ENCODE measurements at places on chromosomes 4 and X.

DNA sequence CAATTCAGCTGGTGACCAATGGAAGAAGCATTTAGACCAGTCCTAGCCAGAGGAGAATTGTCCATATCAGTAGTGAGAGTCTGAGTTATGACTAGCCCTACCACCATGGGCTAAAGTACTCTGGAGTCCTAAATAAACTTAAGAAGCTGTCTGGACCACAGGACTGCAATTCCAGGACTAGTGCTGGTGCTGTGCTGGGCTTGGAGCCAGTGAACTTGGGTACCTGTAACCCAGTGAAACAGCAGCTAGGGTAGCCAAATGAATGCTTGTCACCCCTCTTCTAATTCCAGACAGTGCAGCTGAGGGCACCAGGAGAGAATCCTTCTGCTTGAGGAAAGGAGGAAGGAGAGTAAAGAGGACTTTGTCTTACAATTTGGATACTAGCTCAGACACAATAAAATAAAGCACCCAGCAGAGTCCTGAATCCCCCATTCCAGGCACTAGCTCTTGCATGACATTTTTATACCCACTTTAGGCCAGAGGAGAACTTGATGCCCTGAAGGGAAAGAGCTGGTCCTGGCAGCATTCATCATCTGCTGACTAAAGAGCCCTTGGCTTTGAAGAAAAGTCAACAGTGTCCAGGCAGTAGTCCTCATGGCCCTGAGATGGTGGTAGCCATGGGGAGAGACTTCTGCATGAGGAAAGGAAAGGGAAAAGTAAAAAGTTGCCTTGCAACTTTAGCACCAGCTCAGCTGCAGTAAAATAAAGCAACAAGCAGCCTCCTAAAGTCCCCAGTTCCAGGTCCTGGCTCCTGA lies 2675.7 kb downstream of the PCDH7 start:
- no peak for DNase-seq

- DNase-seq = no peak
Observed at GRCh38 chr4:162282684-162283083, 118.9 kb upstream of the FSTL5 start.

DNA sequence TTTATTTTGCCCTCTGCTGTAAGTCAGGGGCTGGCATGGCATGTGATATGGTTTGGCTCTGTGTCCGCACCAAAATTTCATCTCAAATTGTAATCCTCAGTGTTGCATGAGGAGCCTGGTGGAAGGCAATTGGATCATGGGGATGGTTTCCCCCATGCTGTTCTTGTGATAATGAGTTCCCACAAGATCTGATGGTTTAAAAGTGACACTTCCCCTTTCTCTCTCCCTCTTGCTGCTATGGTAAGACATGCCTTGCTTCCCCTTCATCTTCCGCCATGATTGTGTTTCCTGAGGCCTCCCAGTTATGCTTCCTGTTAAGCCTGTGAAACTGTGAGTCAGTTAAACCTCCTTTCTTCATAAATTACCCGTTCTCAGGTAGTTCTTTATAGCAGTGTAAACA lies 72.0 kb upstream of the MSX1 start:
- DNase-seq = no peak

- DNase-seq = no peak
Observed at GRCh38 chr4:123830930-123831329, 434.3 kb downstream of the SPRY1 start.

- DNase-seq = no peak
Observed at GRCh38 chr4:38094419-38094818, 134.2 kb downstream of the PTTG2 start.

DNA sequence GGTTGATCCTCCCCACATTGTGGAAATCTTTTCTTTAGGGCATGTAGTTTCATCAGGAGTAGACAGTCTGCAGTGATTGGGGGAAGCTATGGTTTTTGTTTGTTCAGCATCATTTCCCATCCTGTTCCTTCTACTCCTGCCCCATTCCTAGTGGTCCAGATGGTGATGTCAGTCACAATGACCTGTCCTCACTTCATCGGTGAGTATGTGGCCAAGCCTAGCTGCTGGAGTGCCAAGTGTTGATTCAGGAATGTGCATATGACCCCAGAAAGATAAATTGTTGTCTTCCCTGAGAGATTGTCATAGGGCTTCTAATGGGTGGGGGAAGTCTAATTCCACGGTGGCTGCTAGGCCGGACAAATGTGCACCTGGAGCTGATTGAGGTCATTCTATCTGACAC lies 130.6 kb upstream of the FAT1 start:
- DNase-seq = no peak

DNA sequence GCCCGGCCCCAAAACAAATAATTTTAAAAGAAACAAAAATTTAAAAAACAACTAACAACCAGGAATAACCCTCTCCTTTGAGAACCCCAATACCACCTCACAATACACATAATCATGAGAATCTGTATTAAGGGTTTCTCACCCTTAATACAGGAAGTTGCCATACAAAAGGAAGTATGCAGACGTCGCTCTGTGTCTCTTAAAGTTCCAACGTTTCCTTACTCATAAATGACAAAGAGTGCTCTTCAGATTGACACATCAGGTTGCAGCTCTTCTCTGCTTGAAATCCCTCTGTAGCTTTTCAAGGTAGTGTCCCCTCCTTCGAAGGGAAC lies 73.9 kb upstream of the IRF2 start:
- no peak for DNase-seq

DNA sequence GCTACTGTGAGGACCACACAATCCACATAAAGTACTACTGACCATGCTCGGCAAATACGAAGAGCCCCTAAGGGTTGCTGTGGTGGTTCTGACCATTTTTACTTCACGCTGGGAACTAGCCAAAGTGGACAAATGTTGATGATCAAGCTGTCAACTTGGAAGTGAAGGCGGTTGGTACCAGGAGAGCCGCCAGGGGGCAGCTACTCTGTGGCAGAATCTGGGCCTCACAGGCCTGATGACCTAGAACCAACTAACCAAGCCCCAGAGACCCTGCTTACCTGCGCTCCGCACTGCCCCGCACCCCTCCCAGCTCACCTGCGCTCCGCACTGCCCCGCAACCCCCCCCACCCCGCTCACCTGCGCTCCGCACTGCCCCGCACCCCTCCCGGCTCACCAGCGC lies 5.6 kb downstream of the GAK start:
- DNase-seq = no peak

- no peak for DNase-seq
Observed at GRCh38 chr4:8188743-8189550, 10.1 kb upstream of the SH3TC1 start.

- DNase-seq = no peak
Observed at GRCh38 chrX:110245011-110245410, 72.9 kb downstream of the AMMECR1 start.

DNA sequence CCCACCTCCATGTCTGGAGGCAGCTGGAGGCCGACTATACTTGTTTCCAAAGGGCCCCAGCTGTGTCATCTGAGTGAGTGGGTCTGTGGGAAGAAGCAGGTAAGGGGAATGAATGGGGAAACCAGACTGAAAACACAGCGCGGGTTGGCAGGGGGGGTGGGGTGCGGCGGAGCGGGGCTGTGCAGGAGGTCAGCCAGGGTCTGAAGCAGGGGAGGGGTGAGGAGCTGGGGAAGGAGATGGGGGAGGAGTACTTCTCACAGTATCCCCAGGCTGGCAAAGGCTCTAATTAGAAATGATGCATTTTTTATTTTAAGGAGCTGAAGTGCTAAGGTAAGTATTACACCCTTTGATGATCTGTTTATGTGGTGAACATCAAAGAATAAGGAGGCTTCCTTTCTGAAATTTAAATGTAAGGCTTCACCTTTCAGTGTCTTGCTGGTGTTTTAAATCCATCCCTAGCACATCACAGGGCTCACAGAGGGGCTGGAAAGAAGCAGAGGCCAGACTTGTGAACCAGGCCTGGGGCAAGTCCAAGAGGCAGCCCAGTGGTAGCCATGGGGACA lies 37.5 kb downstream of the SMIM20 start:
- no peak for DNase-seq

DNA sequence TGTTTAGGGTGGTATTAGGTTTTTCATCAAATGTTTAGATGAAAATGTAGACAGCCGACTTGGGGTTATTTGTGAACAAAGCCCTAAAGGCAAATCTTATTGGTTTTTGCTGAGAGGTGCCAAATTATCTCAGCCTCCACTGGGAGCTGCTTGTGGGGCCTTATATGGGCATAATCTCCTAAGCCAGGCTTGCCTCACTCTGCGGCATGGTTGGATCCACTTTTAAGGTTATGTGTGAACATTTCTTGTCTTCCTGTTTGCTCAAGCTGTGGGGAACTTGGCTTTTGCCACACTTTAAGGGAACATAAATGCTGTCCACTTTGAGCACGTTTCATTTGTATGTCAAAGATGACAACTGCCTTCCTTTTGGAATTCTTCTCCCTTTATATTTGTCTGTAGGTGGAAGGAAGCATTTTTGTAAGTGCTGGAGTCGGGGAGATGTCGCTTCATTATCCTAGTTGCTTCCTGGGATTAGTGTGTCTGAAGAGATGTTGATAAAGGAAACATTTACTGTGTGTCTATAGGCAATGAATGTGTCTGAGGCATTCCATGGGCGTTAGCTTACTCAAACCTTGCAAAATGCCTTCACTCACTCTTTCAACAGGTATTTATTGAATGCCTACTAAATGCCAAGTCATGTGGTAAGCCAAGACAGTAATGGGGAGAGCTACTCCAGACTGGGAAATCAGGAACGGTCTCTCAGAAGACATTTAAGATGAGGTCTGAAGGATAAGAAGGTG lies 78.3 kb downstream of the SLC9A6 start:
- no peak for DNase-seq

- no peak for DNase-seq
Observed at GRCh38 chr4:145909281-145909715, 29.3 kb downstream of the ZNF827 start.

GRCh38 chrX:105567082-105567481 lies 255.3 kb upstream of the NRK start:
- DNase-seq = no peak

DNA sequence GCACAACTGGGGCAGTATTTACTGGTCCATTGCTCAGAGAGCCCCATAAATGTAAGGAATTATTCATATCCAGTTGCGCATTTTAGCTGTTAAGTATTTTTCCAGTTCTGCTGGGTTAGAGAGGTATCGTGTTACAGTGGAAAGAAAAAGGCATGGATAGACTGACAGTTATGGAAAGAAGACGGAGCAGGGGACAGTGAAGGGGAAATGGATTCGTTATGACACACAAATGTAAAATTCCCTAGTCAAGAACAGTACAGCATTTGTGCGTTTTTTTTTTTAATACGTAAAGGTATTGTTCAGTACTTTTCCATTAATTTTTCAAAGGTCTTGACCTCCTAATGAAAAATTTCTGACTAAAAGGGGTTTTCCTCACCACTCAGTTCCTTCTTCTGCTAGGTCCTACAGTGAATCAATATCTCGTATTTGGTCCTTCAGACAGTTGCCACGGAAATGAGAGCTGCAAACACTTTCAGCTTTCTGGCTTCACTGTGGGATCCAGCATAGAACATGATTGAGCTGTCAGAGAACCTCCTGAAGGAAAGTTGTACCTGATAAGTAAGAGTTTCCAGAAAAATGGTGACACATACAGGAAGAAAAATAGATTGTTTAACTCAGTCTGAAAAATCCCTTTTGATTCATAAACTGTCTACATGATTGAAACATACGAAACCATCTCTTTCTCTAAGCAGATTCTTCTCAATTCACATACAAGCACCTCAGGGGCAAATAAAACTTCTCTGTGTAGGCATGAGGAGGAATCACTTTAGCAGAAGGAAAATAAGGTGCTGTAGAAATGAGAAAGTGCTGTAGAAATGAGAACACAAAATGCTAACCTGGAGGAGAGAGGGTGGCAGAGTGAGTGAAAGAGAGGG lies 21.8 kb upstream of the BBS12 start:
- peak; percentile 72 for DNase-seq

DNA sequence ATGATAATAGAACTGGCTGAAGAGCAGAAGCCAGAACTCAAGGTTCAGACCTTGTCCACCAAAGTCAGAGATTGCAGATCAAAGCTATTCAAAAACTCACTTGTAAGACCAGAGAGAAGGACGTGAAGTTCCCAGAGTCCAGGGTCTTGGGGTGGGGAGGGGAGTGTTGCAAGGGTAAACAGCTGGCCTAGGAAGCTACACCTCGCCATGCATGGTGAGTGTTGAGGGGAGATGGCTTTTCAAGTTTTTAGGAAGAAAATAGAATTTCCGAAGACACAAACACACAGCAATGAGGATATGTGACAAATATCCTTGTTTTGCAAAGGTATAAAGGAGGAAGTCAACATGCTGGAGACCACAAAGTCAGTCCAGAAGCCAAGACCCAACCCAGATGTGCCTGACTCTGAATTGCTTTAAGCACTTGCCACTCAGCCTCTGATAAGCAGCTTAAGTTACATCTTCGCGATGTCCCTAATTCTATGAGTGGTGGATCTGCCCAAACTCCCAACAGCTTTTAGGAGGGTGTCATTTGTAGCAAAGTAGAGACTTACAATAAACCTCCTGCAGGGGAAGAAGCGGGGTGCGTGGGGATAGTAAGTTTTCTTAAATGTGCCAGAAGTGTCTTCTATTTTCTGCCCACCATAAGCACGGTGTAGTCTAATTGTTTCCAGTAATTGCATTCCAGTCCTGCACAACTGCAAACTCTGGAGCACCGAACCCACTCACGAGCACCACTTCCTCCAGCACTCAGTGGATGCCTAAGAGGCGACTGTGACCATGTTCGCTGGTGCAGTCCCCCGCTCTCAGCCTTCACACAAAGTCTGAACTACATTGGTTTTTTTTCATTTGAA lies 26.5 kb downstream of the HAND2 start:
- DNase-seq = no peak

DNA sequence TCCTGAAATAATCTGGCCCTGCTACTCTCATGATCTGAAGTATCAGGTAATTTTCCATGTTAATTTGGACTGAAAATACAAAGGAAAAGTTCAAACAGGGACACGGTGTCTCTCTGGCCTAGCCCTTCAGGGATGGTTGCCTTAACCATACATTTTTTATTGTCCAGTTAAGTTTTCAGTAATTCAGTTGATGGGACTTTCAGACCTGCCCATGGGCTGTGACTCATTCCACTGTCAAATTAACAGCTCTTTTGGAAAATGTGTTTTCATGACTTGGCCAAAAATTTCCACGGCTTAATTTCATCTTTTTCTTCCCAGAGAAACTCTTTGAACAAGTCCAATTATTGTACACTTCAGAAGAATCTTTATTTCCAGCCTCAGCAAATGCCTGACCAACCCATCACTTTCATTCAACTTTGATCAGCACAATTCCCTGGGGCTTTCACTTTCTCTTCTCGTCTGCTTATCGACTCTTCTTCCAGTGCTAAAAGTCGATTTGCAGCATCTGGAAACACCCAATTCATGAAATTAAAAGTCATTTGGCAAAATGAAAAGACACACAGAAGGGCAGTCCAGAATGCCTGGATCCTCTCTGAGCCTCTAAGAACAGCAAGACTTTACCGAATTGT lies 293.9 kb downstream of the RAB28 start:
- no peak for DNase-seq

Data from stimulated activated CD4-positive, alpha-beta T cell treated with anti-CD3 and anti-CD28 coated beads, Interleukin-1b, Interleukin-23, amount 100 ng/mL, for 48 hours (primary cell).